AG08396 (cell line): ENCODE measurements at places on chromosomes 11 and 22.

DNA sequence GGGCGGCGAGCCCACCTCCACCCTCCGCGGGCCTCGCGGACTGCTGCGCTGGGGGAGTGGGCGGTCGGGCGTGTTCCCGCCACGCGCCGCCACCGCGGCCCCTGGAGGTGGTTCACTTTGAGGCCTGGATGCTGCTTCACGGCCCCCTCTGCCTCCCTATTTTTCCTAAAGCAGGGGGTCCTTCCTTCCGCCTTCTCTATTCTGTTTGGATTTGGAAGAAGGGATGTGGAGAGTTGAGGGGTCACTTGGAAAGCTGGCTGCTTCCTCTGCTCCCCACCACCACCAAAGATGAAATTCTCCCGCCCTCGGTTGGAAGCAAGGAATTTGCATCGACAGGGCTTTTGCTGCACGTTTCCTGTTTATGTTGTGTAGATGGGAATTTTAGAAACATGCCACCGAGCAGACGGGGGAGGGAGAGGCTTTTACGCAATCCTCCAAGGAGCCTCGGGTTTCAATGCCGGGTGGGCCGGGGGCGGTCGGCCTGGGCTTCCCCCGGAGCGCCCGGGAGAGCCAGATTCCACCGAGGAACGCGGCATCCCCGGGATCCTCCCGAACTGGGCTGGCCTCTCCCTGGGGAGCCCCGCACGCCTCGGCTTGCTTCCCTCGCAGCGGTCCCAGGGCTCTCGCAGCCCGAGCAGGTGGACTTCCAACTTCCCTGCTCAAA, 403 bp upstream of the SBF2 start:
- DNase-seq = peak; percentile 68

DNA sequence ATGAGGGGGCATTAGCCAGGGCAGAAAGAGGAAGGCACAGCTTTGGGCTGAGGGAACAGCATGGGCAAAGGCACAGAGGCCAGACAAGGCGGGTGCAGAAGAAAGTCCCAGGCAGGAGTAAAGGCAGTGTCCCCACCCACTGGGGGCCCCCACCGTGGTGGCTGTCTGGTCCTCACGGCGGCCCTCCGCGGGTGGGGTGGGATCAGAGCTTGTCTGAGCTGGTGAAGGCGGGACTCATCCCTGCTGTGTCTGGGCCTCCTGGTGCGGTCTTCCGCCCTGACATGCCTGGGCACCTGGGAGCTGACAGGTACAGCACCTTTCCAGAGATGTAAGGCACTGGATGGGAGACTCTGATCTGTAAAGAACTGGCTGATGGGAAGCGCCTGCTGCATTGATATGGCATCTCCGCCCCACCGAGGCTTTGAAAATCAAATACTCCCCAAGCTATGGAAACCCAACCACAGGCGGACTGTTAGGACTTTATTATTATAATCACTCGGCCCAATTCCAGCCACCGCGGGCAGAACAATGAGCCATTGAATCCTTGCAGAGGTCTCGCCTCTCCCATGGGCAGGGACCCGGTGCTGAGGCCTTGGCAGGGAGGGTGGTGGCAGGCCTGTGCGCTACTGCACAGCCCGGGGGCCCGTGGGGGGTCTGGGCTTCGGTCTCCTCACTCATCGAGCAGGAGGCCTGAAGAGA, 14.2 kb upstream of the GNB1L start:
- no peak for DNase-seq

DNA sequence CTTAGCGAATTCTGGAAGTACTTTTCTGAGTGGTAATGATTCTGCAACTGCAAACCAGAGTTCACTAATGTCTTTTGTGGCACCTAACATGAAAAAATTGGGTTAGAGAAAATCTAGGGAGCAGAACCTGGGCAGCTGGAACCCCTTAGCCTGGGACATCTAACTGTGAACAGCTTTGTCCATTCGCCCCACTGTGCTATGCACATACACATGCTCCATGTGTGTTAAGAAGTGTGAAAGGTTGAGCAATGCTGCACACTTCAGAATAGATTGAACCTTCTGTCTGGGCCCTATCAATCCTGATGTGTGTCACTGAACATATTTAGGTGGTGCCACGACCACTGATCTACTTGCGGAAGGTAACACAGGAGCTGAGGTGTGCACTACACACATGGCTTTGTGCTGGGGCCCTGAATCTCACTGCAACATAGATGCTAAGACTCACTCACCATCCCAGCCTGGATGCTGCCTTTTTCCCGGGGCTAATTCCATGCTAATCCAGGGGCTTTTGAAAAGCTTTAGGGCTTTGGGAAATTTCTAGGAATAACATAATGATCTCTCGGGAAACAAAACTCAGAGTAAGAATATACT, 976.2 kb downstream of the NTM start:
- no peak for DNase-seq

DNA sequence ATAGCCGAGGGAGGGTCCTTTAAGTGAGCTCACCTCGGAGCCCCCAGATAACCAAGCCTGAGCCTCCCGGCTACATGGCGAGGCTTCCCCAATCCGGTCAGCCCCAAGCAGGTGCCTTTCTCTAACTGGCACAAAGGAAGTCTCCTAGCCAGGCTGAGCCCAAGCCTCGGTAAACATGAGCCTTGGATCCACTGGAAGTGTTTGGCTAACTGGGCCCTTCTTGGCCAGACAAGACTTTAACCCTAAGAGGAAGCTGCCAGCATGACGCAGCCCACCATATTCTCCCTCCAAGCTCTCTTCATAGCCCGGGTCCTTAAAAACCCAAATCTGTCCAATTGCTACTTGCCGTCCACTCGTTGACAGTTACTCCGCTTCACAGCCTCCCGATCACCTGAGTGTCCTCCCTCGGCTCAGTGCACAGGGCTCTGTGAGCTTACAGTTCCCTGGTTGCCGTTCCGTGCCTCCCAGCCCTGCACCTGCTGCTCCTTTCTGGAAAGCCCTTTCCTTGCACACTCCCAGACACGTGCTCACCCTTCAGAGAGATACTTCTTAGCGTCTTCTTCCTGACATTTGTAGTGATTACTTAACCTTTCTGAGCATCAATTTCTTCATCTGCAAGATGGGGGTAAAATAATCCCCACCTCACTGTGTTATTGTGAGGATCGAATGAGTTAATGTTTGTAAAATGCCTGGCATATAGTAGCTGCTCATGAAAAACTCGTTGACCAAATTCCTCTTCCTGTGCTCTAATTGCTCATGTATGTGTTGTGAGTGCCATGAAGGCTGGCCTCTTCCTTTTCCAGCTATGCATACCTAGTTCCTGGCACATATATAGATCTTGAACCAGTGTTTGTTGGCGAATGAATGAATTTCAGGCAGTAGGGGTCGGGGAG, 25.6 kb downstream of the TXN2 start:
- DNase-seq = no peak

- DNase-seq = peak; percentile 76
Measured at GRCh38 chr22:31089160-31090100, 8.3 kb downstream of the SMTN start.

GRCh38 chr11:128786507-128786906, 80.6 kb downstream of the KCNJ1 start:
- DNase-seq = no peak
